Endothelial cell of umbilical vein (primary cell): ENCODE measurements at places on chromosomes 13 and 19. TPM values are rescaled to one million over a fixed set of nuclear protein-coding genes. Genes with fewer than 3 reads are reported as not detected.
A peak's percentile ranks its signal among the peaks of the same experiment; 100 is the strongest.

The MAP3K10 gene
- 16.5 and 19.4 TPM in 2 replicates for total RNA-seq

The PALM gene
- total RNA-seq: 24.2 and 31.8 TPM in 2 replicates

The ZNF557 gene
- 8.0 and 9.1 TPM in 2 replicates for total RNA-seq

The KCNJ14 gene
- 0.92 and 1.4 TPM in 2 replicates for total RNA-seq

The ZNF415 gene
- 0.69 TPM in 1 of 2 replicates, not detected in the other for total RNA-seq

The SH2D3A gene
- 0.53 TPM in 1 of 2 replicates, not detected in the other for total RNA-seq

The TMEM150B gene
- total RNA-seq: not detected in 2 replicates

The GJB6 gene
- not detected in 2 replicates for total RNA-seq

The GPC6 gene
- not detected in 2 replicates for total RNA-seq

The ZNF562 gene
- total RNA-seq: 22.3 and 27.0 TPM in 2 replicates

The ZNF180 gene
- total RNA-seq: 8.6 and 8.9 TPM in 2 replicates

The SLC10A2 gene
- not detected in 2 replicates for total RNA-seq

The TNFRSF19 gene
- total RNA-seq: 0.29 and 0.65 TPM in 2 replicates

The IQCN gene
- 2.2 and 3.0 TPM in 2 replicates for total RNA-seq

The ZNF93 gene
- 5.6 and 9.9 TPM in 2 replicates for total RNA-seq

- DNase-seq: no peak
Measured at GRCh38 chr19:13420780-13421179, 85.5 kb downstream of the CACNA1A start.

DNA sequence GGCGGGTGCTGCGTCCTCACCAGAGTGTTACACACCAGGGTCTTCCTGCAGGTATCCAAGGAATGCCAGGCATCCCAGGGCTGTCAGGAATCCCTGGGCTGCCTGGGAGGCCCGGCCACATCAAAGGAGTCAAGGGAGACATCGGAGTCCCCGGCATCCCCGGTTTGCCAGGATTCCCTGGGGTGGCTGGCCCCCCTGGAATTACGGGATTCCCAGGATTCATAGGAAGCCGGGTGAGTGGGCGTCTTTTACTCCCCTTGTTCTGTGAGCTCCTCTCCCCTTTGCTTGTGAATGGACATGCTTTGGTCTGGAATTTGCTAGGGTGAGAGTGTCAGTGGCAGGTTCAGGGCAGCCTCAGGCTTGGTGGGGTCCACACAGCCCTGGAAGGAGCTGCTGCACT, 75.9 kb downstream of the RAB20 start:
- DNase-seq: no peak

GRCh38 chr19:11446652-11447301, 11.3 kb downstream of the PRKCSH start:
- DNase-seq: peak; percentile 21

DNA sequence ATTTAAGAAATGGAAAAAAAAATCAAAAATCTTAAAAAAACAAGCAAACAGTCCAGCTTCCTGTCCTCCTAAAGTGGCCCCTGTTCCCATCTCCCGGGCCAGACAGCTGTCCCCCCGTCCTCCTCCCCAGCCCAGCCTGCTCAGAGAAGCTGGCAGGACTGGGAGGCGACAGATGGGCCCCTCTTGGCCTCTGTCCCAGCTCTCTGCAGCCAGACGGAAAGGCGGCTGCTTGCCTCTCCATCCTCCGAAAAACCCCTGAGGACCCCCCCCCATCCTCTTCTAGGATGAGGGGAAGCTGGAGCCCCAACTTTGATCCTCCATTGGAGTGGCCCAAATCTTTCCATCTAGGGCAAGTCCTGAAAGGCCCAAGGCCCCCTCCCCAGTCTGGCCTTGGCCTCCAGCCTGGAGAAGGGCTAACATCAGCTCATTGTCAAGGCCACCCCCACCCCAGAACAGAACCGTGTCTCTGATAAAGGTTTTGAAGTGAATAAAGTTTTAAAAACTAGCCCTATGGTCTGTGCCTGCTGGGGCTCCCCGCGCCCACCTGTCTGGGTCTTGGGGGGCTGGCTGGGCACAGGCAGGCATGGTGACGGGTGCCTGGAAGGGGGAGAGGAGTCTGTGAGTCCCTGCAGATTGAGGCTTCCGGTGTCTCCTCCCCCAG, 3.8 kb downstream of the GADD45GIP1 start:
- DNase-seq: no peak

DNA sequence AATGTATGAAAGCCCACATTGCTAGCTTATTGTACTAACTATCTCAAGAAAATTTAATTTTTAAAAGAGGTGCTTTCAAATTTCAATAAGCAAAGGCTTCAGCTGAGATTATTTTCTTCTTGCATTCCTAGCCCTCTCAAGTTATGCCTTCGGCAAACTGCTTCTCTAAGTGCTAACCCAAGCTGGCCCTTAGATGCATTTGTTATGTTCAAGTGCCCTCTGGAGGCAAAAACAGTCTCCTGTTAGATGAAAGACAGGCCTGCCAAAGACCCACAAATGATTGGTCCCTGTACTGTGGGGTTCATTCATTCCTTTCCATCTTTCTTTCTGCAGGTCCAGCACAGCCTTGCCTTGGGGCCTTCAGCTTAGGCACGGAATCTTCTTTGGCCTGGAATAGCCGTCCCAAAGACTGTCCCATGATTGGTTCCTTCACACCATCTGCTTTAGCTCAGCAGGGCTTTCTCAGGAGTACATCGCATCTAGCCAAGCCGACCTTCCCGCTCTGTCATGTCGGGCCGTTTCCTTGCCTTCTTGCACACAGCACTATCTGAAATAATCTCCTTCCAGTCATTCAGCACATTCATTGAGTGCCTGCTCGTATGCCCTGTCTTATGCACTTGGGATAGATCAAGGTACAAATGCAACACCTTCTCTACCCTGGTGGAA, 26.4 kb upstream of the TPTE2 start:
- peak; percentile 51 for DNase-seq

DNA sequence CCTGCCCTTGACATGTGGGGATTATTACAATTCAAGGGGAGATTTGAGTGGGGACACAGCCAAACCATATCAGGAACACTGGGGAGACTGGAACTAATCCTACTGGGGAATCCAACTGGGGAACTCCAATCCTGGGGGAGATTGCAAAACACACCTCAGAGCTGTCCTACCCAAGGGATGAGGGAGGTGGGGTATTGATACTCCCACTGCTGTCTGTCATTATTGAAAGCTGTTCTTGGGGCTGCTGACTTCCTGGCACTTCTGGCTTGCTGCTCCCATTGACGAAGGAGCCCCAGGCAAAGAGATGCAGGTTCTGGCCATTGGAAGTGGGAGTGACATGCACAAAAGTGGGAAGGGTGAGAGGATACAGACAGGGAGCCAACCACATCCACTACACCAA, 24.7 kb upstream of the POP4 start:
- DNase-seq: no peak

DNA sequence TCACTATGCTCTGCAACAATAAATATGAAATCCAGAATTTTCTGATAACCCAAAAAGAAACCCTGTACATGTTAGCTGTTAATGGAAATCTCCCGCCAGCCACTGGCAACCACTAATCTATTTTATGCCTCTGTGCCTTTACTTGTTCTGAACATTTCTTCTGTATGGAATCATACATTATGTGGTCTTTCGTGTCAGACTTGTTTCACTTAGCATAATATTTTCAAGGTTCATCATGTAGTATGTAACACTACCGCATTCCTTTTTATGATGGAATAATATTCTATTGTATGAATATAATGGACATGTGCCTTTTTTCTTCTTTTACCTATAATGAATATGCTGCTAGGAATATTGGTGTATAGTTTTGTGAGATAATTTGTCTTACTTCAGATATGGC, 1123.3 kb downstream of the EFNB2 start:
- no peak for DNase-seq

DNA sequence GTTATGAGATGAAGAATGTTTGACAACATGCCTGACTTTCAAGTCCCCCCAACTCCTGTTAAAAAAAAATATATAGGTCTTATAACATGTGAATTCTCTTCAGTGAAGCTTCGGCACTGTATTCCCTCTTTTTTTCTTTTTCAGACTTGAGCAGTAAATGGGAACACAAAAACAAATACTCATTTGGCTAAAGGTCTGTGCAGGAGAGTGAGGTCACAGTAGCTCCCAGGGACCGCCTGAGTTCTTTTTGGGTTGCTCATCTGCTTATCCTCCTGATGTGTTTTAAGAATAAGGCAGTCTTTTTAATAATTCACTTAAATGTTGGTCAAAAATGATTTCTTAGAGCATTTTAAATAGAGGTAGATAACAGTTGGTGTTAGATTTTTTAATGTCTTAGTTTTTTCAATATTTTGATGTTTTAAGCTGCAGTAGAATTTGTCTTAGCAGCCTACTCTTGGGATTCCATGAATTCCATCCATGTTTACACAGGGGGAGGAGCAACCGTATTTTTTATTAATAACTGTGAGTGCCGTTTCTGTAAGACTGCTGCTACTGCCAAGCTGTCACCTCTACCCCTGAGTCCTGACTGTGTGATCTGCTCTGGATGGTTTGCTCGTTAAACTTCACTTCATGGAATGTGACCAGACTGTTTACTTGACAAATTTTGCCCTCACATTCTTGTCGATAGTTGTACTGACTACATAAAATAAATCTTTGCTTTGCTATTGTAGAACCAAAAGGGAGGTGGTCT, 14.9 kb downstream of the HNRNPM start:
- peak; percentile 43 for DNase-seq

- no peak for DNase-seq
Measured at GRCh38 chr13:90746230-90746629, 601.3 kb upstream of the MIR17HG start.

- DNase-seq: no peak
Measured at GRCh38 chr13:33560726-33561125, 257.2 kb upstream of the RFC3 start.

DNA sequence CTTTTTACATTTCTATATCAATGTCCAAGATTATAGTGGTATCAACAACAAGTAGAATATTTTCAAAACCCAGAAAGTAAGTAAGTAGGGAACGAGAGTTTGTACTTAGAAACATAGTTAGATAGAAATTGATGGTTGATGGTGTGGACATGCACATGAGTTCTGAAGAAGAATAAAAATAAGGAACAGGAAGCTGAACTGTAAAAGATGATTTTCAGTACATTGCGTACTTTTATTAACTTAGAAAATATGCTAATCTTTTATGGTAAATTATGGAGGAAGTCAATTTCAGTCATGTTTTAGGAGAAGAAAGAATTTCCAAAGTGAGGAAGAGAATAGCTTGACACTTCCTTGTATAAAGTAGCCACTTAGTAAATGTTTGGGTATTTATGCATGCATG, 12.3 kb upstream of the GPR18 start:
- no peak for DNase-seq

GRCh38 chr13:58994077-58994476, 1169.7 kb downstream of the DIAPH3 start:
- DNase-seq: no peak

DNA sequence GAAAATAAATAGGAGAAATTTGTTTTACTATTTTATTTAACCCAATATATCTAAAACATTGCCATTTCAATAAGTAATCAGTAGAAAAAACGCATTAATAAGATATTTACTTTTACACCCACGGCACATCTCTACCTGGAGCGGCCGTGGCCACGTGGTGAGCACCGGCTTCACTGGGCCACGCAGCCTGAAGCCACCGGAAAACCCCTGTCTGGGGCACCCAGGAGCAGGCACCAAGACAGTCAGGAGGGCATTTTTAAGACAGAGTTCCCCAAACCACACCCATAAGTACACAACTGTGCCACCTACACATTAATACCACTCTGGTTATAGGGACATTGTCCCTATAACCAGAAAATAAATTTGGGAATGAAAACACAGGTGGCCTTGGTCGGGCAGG, 80.9 kb downstream of the SPACA7 start:
- no peak for DNase-seq

- DNase-seq: no peak
Measured at GRCh38 chr13:97308735-97309429, 86.7 kb downstream of the MBNL2 start.
